ENCODE measurements at places on chromosomes 7 and 10.

GRCh38 chr10:49664842-49665355, 14.6 kb upstream of the C10orf53 start:
- no peak for DNase-seq

- no peak for DNase-seq
Measured at GRCh38 chr10:65570143-65571010, 1355.5 kb upstream of the LRRTM3 start.

- no peak for DNase-seq
Measured at GRCh38 chr10:26432938-26433337, 5.2 kb upstream of the APBB1IP start.

DNA sequence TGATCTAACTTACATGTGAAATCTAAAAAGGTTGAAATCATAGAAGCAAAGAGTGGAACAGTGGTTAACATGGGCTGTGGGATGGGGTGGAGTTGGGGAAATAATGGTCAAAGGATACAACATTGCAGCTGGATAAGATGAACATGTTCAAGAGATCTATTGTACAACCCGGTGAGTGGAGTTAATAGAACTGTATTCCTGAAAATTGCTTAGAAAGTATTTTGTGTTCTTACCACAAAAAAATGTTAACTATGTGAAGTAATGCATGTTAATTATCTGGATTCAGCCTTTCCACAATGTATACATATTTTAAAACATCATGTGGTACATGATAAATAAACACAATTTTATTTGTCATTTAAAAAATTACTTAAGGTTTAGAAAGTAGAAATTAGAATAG, 271.0 kb upstream of the LRRTM3 start:
- DNase-seq = no peak

GRCh38 chr7:31981874-31982390, 88.3 kb downstream of the PDE1C start:
- no peak for DNase-seq

DNA sequence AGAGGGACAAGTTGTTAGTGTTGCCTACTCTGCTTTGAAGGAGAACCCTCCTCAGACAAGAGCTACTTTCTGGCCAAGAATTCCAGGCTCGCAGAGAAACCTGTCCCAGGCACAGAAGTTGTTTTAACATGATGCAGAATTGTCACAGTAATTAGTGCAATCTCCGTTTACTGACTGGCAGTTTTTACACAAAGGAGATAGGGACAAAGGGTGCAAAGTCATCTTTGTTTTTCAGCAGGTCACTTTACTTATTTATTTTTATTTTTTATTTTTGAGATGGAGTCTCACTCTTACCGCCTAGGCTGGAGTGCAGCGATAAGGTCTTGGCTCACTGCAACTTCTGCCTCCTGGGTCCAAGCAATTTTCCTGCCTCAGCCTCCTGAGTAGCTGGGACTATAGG, 12.3 kb downstream of the TCF7L2 start:
- DNase-seq = no peak

DNA sequence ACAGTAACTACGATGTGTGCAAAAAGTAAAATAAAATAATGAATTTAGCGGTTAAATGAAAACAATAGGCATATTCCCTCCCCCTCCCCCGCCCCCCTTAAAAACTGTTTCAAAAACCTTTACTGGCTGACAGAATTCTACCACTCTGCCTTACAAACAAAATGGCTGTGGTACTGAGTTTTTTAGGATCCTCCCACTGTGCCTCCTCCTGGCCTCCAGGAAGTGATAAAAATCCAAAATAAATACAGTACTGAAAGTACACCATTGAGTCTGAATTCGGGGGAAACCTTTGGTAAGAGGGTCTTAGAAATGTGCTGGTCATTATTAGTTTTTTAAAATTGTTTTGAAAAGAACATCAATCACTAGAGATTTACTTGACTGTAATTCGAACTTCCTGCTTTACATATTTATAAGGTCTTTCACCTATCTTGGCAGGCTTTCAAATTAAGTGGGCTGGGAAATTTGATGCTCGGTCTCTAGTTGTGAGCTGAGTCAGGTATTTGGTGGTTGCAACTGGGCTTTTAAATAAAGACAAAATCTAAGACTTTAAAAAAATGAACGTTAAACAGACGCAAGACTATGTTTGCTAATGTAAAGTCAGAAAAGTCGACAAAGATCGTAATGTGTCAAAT, 32.5 kb upstream of the EPC1 start:
- no peak for DNase-seq

DNA sequence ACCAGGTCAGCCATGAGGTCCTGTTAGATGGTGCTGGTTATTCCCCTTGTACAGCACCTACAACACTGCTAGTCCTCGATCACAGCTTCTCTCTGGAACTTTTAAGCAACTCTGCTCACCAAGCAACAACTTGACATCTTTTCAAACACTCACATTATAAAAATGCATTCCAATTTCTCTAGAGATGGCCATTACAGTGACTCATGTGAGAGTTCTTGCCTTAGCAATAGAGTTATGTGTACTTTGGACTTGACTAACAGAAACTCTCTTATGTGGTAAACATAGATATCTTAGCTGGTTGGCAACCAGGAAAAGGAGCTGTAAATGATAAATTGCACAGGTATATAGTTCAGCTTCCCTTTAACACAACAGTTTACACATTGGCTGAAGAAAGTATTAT, 122.2 kb downstream of the PDE1C start:
- DNase-seq = no peak

- DNase-seq = no peak
Measured at GRCh38 chr10:113059371-113059780, 109.3 kb downstream of the TCF7L2 start.

GRCh38 chr7:133547981-133548380, 295.1 kb downstream of the EXOC4 start:
- DNase-seq = no peak

GRCh38 chr10:71046747-71047146, 158.4 kb upstream of the PCBD1 start:
- no peak for DNase-seq

DNA sequence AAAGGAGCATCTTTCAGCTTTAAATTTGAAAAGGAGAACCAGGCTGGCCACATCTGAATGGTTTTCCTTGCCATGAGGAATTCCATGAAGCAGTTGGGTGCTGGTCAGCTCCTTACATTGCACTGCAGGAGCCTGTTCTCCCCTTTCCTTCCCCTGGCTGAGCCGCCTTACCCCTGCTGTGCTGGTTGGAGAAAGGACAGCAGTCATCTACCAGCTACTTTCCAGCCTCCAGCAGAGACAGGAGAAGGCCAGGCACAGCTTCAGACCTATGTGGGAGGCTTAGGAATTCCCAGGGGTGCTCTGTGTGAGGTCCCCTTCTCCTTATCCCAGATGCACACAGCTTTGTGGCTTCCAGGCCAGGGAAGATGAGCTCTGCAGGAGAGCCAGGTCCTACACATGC, 4.7 kb downstream of the C10orf71 start:
- no peak for DNase-seq

- DNase-seq = no peak
Measured at GRCh38 chr7:114598946-114599345, 184.3 kb downstream of the FOXP2 start.

GRCh38 chr10:23630885-23631284, 192.0 kb downstream of the OTUD1 start:
- DNase-seq = no peak

DNA sequence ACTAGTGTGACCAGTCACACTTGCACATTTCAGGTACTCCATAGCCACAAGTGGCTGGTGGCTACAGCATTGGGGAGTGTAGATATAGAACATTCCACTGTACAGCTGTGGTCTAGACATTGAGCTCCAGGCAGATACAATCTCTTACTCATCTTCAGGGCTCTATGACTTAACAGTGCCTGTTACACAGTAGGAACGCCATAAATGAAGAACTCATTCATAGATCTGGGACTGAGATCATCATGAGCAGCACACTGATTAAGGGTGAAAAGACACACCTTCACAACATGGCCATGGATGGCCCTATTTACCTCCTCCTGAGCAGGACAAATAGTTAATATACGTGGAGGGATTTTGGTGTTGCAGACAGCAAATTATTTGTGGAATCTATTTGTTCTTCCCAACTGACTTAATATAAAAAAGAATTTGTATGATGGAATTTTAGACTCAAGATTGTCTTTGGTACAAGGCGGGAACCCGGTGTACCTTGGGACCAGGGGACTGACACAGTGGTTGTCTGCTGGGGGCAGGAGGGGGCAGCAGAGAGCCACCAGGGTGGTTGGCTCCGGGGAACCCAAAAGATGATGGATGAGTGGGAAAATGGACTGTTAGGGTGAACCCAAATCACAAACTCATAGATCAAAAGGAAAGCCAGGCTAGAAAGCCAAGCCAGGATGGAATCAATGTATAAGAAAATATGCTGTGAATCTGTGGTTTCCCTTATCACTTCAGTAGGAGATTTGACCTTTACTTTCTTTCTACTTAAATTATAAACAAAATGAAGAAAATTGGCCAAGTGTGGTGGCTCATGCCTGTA, 24.3 kb upstream of the CPA2 start:
- DNase-seq = peak; percentile 37

DNA sequence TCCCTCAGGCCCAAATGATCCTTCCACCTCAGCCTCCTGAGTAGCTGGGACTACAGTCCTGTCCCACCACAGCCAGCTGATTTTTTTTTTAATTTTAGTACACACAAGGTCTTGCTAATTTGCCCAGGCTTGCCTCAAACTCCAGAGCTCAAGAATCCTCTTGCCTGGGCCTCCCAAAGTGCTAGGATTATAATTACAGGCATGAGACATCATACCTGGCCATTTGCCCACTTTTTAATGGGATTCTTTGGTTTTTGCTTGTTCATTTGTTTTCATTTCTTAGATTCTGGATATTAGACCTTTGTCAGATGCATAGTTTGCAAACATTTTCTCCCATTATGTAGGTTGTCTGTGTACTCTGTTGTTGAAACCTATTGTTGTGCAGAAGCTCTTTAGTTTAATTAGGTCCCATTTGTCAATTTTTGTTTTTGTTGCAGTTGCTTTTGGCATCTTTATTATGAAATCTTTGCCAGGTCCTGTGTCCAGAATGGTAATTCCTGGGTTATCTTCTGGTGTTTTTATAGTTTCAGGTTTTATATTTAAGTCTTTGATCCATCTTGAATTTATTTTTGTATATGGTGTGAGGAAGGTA, 95.2 kb downstream of the GLCCI1 start:
- no peak for DNase-seq

GRCh38 chr10:55551603-55552002, 750.6 kb upstream of the PCDH15 start:
- no peak for DNase-seq

GRCh38 chr10:110535958-110536891, 31.3 kb upstream of the SMC3 start:
- peak; percentile 63 for DNase-seq

DNA sequence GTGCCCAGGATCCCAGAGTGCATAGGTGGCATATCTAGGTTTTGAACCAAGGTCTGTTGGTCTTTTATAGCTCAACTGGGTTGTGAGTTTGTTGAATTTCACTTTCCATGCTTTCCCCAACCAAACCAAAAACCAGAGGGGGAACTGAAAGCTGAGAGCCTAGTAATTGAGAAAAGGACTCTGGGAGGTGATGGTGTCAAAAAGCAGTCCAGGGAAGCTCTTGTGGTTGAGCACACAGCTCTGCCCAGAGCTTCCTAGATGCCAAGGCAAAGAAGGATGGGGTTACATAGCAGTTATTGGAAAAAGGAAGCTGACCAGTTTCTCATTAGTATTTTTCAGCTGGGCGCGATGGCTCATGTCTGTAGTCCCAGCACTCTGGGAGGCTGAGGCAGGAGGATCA, 9.9 kb downstream of the POR start:
- no peak for DNase-seq

- no peak for DNase-seq
Measured at GRCh38 chr10:113099431-113100183, 149.6 kb downstream of the TCF7L2 start.

DNA sequence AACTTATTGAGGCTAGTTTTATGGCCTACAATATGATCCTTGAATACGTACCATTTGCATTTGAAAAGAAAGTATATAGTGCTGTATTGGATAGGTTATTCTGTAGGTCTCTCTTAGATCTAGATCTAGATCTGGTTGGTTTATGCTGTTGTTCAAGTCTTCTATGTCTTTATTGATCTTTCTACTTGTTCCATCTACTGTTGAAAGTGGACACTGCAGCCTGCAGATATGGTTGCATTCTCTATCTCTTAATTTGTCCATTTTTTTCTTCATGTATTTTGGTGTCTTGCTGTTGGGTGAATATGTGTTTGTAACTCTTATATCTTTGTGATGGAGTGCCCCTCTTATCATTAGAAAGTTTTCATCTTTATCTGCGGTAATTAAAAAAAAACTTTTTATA, 139.4 kb upstream of the PCDH15 start:
- DNase-seq = no peak

DNA sequence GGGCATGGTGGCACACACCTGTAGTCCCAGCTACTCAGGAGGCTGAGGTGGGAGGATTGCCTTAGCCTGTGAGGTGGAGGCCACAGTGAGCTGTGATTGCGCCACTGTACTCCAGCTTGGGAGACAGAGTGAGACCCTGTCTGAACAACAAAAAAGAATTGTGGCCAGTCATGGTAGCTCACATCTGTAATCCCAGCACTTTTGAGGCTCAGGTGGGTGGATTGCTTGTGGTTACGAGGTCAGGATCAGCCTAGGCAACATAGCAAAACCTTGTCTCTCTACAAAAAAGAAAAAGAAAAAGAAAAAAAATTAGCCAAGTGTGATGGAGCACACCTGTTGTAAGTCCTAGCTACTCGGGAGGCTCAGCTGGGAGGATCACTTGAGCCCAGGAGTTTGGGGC, 22.8 kb downstream of the MARCHF5 start:
- DNase-seq = no peak

All from activated CD4-positive, alpha-beta T cell treated with anti-CD3 and anti-CD28 coated beads, Interleukin-2, amount 50 U/mL, for 4 hours (primary cell).